ENCODE measurements at places on chromosomes 12 and 14.

DNA sequence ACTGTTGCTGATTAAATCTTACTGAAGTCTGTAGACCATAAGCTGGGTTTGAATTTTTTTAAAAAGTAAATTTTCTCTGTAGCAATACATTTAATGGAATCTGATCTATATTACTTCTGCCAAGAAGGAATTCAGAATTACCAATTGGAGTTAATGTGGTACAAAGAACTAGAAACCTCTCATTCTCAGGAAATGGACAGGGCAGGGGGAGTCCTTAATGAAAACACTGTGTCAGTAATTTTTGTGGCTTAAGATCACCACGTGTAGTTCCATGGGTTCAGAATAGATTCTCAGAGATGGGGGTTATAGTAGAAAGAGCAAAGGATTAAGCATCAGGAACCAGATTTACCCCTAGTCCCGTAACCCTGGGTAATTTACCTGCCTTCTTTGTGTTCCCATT lies 30.3 kb downstream of the FBXL14 start:
- no peak for DNase-seq

- DNase-seq: no peak
Observed at GRCh38 chr12:56114084-56114483, 2.3 kb upstream of the RPL41 start.

DNA sequence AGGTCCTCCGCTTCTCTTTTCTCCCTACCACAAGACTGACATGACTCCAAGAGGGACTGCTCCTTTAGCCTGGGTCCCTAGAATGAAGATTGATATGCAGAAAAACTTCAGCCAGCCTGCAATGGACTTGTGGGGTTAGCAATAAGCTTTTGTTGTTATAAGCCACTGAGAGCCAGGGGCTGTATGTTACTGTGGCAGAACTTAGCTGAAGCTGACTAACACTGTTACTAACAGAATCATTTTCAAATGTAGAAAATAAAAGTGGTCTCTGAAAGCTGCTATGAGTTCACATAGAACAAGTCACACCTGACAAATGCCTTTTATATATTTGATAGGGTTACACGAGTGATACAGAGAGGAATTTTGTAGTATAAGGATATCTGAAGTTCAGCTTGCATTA lies 13.6 kb upstream of the RFLNA start:
- no peak for DNase-seq

GRCh38 chr12:18217966-18218365 lies 43.4 kb upstream of the PIK3C2G start:
- no peak for DNase-seq

GRCh38 chr14:90491221-90491885 lies 94.5 kb downstream of the CALM1 start:
- DNase-seq: no peak

DNA sequence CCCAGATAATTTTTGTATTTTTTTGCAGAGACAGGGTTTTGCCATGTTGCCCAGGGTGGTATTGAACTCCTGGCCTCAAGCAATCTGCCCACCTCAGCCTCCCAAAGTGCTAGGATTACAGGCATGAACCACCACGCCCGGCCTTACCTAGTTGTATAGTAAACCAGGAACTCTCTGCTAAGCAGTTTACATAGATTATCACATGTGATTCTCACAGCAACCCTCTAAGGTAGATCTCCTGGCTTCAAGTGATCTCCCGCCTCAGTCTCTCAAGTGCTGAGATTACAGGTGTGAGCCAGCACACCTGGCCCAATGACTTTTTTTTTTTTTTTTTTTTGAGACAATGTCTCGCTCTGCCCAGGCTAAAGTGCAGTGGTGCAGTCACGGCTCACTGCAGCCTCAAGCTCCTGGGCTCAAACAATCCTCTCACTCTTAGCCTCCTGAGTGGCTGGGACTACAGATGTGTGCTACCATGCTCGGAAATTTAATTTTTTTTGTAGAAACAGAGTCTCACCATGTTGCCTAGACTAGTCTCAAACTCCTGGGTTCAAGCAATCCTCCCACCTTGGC lies 26.0 kb upstream of the ATP2A2 start:
- DNase-seq: no peak

Measured in stimulated activated CD4-positive, alpha-beta T cell treated with anti-CD3 and anti-CD28 coated beads, Interleukin-15, amount 100 ng/mL, for 24 hours (primary cell).